ENCODE measurements at places on chromosomes 7 and 10. TPM values are rescaled to one million over a fixed set of nuclear protein-coding genes. Genes with fewer than 3 reads are reported as not detected.

GRCh38 chr10:89663144-89663543 lies 18.1 kb upstream of the PANK1 start:
- DNase-seq: no peak

DNA sequence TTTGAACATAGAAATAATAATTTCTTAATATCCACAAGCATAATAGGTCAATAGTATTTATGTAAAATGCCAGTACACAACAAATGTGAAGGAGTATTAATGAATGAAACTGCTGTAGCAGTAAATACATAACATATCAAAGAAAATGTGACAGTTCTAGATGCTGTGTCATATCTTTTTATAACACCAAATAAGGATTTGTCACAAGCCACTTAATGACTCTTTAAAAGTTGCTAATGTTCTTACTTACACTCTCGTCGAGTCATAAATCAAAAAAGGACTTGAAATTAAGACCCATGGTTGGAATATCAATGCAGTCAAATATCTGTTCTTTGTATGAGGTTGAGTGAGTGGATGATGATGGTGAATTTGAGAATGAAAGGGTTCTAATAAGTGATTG lies 96.6 kb downstream of the CELF2 start:
- no peak for DNase-seq

DNA sequence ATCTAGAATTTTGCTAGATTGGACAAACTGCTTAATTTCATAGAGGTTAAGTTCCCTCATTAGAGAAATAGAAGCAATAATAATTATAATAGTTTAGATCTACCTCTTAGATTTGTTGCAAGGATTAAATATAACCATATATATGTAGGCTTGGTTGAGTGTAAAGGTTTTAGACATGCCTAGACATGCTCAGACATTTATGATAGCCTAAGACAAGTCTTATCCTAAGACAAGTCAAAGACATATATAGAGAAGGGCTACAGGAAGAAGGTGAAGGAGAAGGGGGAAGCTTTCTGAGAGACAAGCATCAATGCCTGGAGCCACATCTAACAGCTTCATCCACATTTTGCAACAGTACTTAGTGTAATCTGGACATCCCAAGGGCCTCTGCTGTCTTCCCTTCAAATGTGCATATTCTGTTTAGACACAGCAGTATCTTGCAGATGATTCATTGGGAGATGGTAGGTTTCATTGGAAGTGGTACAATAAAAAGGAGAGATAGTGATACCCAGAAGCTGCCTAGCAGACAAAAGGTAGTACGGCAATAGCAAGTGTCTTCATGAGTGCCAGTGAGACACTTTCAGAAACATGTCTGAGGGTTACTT lies 146.5 kb downstream of the HGF start:
- DNase-seq: no peak

GRCh38 chr10:132156382-132156781 lies 30.4 kb upstream of the DPYSL4 start:
- DNase-seq: no peak

GRCh38 chr10:108452533-108452932 lies 1288.0 kb upstream of the SORCS1 start:
- no peak for DNase-seq

The ADRB1 gene
- not detected for total RNA-seq

The CAV2 gene
- 224 TPM for total RNA-seq

GRCh38 chr7:41705109-41705901 lies 2.4 kb upstream of the INHBA start:
- DNase-seq: peak; percentile 94

The CPA4 gene
- total RNA-seq: 90.2 TPM

GRCh38 chr7:98133181-98133580 lies 26.5 kb downstream of the LMTK2 start:
- peak; percentile 44 for DNase-seq

GRCh38 chr7:52355053-52355452 lies 680.4 kb upstream of the POM121L12 start:
- no peak for DNase-seq

GRCh38 chr7:21076574-21076973 lies 289.9 kb upstream of the SP8 start:
- DNase-seq: no peak

The MMP21 gene
- not detected for total RNA-seq

- DNase-seq: peak; percentile 22
These were observed 1.6 kb downstream of the SAMD9L start for GRCh38 chr7:93146472-93147141.

DNA sequence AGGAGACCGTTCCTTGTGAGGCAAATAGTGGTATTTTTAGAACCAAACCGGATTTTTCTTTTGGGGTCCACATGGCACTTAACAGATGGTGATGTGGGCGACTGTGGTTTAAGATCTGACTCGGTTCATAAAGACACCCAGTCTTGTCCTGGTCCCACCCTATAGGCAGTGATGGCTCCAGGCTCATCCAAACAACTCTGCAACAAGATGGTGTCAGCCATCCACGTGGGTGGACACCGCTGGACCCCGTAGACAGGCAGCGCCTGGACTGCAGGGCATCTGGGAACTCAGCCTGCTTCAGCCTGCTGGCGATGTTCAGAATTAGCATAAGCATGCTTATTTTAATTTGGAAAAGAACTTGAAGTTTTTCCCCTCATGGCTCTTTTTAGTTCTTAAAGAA lies 258.4 kb upstream of the FZD1 start:
- no peak for DNase-seq

DNA sequence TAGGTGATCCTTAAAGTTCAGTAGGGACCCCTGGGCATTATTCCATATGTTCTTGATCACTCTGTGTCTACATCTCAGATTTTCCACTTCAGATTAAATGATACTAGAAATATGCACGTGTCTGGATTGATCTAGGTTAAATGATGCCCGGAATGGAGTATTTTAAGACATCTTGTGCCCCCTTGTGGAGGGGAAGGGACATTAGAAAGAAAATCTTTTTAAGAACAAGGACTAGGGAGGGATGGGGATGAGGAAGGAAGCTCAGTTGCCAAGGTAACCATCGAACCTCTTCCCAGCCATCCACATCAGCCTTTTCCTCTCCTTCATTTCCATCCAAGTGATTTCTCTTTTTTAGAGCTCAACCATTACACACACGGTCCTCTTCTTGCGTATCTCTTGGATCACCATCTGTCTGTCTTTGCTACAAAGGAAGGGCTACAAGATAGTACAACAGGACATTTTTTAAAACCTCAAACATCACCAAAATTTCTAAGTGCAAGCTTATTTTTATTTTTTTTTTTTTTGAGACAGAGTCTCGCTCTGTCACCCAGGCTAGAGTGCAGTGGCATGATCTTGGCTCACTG lies 40.5 kb downstream of the PRSS2 start:
- peak; percentile 65 for DNase-seq

- DNase-seq: no peak
These were observed 94.4 kb upstream of the INSIG1 start for GRCh38 chr7:155203059-155203881.

GRCh38 chr10:78817361-78817760 lies 251.4 kb upstream of the ZMIZ1 start:
- DNase-seq: no peak

DNA sequence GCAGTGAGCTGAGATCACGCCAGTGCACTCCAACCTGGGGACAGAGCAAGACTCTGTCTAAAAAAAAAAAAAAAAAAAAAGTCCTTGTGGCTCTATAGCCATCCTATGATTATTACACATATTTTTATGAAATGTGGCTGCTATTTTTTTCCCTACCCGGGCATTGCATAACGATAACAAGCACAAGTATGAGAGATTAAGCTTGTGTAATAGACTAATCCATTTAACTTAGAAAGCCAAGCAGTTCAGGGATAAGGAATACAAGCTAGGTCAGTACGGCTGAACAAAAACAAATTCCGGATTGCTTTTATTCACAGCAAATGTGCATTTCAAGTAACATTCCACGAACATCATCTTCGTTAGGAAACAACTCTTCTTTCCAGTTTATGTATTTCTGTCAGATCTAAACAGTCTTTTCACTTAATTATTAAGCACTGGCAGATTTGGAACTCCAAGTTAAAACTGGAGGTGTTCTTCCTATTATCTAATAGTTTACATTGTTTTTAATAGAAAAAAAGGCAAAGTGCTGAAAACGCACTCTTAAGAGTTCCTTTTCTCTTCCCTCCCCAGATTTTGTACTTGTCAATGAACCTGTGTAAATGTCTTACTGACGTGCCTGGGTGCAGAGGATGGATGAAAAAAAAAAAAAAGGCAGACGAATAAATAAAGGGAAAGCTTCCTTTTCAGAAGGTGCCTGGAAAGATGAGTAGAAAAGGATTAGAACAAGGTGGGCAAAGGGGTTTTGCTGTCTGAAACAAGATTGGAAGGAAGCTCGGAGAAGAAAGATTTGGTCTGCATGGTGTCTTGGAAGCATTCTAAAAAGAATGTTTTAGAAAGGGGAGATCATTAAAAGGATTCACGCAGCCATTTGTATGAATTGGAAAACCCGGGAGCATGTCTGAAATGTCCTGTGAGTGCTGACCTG lies 81.1 kb downstream of the PRTFDC1 start:
- DNase-seq: peak; percentile 83

DNA sequence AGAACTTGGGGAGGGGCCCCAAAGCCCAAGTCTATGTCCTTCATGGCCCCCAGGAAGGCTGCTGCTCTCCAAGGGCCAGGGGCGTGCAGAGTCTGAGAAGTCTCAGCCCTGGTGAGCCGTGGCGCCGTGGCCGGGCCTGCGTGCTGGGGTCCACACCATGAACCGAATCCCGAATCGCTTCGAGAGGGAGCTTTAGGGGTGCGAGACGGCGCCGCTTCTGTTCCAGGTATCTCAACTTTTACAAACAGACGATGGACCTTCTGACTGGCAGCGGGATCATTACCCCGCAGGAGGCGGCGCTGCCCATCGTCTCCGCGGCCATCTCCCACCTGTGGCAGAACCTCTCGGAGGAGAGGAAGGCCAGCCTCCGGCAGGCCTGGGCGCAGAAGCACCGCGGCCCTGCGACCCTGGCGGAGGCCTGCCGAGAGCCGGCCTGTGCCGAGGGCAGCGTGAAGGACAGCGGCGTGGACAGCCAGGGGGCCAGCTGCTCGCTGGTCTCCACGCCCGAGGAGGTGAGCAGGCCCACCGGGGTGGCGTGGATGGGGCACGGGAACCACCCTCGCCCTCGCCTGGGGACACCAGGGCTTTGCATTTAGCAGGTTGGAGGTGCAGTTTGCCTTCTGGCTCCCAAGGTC lies 12.7 kb downstream of the STRA8 start:
- no peak for DNase-seq

The ARPC1B gene
- total RNA-seq: 186 TPM

DNA sequence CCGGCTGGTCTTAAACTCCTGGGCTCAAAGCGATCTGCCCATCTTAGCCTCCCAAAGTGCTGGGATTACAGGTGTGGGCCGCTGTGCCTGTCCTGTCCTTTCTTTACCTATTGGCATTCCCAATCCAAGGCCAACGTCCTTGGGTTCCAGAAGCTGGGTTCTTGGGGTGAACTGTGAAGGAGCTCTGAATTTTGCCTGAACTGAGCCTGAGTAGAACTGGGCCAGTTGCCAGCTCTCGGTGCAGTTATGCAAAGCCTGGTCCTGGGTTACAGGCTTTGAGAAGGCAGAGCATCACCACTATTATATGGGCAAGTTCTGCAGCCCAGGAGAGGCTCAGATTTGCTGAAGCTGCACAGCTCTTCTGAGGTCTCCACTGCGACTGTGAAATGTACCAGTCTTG lies 24.6 kb upstream of the SH2D4B start:
- no peak for DNase-seq

The SEMA4G gene
- total RNA-seq: 0.43 TPM

DNA sequence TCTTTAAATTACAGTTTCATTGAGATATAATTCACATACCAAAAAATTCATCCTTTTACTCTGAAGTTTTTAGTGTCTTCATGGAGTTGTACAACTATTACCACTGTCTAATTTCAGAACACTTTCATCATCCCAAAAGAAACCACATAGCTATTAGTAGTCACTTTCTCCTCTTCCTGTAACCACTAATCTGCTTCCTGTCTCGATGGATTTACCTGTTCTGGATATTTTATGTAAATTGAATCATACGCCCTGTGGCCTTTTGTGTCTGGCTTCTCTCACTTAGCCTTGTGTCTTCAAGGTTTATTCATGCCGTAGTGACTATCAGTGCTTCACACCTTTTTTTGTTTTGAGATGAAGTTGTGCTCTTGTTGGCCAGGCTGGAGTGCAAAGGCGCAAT lies 135.5 kb downstream of the DOCK1 start:
- DNase-seq: peak; percentile 35

The TLL2 gene
- total RNA-seq: under 0.01 TPM

GRCh38 chr7:24213311-24213710 lies 70.7 kb upstream of the NPY start:
- no peak for DNase-seq

DNA sequence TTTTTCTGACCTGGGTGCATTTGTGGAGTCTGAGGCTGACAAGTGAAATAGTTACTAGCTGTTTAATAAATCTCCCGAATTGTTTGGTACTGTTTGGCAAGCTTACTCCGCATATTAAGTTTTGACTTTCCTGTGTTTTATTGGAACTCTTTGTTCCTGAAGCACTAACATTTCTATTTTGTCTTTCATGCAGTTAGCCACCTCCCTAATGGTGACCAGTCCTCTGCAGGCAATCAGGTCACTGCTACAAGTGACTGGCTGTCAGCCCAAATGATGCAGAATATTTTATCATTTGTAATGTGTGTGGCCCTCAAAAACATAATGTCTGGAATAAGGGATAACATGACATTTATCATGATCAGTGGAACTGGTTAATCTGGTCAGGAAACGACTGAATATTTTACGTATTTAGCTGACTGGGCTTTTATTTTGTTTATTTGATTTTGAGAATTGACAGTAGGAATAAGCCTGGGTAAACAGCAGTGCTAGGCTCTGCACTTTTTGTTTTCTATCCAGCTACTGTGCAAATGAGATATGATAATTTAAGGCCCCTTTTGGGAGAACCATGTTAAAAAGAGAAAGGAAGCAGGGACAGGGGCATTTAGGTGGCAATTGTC lies 82.9 kb downstream of the ST7 start:
- DNase-seq: no peak

The CYP26C1 gene
- total RNA-seq: not detected

GRCh38 chr7:51276967-51277366 lies 39.6 kb downstream of the COBL start:
- DNase-seq: no peak

The SFTPA1 gene
- total RNA-seq: not detected

GRCh38 chr10:100522107-100522801 lies 2.6 kb upstream of the SEC31B start:
- no peak for DNase-seq

Data from fibroblast of villous mesenchyme (primary cell).